ENCODE measurements at places on chromosomes 7 and 10.

- no peak for DNase-seq
These were observed 4.4 kb downstream of the BAG3 start for GRCh38 chr10:119655566-119656001.

DNA sequence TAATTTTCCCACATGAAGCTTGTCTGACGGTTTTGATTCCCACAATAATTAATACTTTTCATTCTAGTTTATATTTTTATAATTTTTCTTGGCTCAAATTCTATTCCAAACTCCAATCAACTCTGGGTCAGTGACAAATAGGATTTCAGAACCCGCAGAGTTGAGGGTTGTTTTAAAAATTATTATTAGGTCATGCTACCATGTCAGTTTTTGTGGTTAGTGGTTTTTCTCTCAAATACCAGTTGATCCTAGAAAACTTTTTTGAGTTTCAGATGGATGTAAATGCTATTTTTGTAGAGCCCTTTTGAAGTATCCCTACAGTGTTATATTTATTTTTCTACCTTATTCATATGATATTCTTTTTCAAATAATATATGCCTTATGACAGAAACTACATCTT is 237.4 kb downstream of the SEMA3D start:
- DNase-seq, result no peak

DNA sequence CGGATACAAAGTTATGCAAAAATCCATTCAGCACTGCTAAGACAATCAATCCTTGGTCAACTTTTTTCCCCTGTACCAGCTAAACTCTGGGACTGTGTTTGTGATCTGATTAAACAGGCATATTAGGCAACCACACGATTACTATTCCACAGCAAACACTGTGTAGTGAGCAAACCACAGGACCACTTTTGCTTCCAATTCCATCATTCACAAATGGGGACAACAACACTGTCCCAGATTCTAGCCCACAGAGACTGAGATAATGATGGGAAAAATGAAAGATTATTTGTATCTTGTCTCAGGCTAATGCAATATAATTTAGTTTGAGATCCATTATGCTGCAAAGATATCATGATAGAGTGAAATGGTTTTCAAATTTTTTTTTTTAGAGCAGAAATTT is 163.7 kb upstream of the AOAH start:
- DNase-seq, result no peak

- DNase-seq, result no peak
These were observed 98.4 kb downstream of the SFMBT2 start for GRCh38 chr10:7312488-7312857.

DNA sequence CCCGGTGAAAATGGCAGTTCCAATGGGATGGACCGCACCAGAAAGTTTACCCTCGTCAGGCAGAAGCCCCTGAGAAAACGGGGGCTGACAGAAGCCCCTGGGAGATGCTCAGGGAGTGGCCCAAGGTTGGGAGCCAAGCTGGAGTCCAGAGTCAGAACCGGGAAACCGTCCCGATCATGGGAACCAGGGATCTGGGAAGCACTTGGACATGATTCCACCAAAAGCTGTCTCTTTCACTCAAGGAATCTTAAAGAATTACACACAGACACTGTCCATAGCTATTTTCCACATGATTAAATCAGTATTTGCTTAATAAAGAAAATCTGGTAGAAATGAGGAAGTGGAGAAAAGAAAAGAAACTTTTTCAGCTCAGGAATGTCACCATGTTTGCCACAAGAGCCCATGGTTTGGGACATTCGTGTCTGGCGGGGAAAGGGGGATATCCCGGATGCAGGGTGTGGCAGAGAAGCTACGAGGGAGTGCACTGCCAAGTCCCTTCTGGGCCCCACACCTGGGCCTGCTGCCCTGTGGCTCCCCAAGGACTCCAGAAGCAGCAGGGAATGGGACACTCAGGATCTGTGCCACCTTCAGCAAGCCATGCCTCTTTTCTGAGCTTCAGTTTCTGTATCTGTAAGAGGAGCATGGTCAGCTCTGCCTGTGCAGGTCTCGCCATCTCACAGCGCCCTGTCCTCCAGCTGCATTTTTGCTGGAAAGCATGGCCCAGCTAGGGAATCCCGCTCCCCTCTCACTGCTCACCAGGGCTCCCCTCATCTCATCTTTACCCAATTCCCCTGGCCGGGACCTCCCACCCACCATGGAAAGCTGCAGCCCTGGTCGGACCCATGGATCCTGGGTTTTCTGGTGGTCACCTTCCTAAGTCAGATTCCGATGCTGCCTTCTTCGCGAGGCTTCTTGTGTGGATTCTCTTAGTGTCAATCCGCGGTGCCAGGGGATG is 225.1 kb upstream of the GRB10 start:
- DNase-seq, result no peak

GRCh38 chr10:30671026-30671616 is 41.6 kb upstream of the LYZL2 start:
- DNase-seq, result no peak

- no peak for DNase-seq
These were observed 120.3 kb upstream of the GLCCI1 start for GRCh38 chr7:7848246-7848645.

DNA sequence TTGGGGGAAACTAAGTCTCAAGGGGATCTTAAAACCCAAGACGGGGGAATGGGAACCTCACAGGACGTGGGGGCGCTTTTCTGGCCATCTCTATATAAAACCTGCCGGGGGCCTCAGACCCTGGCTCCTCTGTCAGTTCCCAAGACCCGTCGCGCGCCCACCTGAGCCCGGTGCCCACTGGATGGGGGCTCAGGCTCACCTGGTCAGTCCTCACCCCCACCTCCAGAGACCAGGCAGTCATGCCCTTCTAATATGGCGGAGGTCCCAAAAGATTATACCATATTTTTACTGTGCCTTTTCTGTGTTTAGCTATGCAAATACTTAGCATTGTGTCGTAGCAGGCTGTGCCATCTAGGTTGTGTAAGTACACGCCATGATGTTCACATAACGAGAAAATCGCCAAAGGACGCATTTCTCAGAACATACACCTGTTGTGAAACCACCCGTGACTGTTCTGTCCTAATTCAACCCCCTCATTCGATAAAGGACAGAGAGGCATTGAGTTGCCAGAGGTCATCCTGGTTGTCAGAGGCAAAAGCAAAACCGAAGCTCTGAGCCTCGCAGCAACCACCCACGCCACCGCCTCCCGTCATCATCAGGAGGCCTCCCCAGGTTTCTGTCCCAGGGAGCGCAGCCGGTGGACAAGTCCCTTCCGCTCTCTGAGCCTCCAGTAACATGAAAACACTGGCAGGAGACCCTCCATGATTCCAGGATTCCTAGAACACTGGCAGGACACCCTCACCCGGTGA is 28.9 kb downstream of the OAT start:
- no peak for DNase-seq

- DNase-seq, result no peak
These were observed 19.6 kb downstream of the RAB19 start for GRCh38 chr7:140423501-140423900.

DNA sequence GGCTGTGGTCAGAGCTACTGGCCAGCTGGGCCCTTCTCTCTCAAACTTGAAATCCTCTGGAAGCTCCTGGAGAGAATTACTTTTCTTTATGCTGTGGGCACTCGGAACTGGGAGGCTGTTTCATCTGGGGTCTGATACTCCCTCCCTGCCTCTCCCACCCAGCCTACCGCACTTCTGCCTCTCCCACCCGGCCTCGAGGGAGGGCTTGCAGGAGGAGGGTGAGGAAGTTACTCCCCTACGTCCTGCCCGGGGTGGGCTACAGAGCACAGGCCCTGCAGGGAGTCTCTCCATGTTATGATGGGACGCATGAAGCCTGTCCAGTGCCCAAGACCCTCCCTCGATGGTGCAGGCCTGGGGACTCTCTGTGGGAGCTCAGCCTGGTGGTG is 584.6 kb upstream of the MKI67 start:
- no peak for DNase-seq

GRCh38 chr7:43077732-43078391 is 34.6 kb upstream of the HECW1 start:
- DNase-seq, result no peak

- DNase-seq, result no peak
These were observed 376.4 kb downstream of the TCERG1L start for GRCh38 chr10:130935128-130935439.

GRCh38 chr10:608331-609261 is 80.9 kb downstream of the DIP2C start:
- DNase-seq, result no peak

DNA sequence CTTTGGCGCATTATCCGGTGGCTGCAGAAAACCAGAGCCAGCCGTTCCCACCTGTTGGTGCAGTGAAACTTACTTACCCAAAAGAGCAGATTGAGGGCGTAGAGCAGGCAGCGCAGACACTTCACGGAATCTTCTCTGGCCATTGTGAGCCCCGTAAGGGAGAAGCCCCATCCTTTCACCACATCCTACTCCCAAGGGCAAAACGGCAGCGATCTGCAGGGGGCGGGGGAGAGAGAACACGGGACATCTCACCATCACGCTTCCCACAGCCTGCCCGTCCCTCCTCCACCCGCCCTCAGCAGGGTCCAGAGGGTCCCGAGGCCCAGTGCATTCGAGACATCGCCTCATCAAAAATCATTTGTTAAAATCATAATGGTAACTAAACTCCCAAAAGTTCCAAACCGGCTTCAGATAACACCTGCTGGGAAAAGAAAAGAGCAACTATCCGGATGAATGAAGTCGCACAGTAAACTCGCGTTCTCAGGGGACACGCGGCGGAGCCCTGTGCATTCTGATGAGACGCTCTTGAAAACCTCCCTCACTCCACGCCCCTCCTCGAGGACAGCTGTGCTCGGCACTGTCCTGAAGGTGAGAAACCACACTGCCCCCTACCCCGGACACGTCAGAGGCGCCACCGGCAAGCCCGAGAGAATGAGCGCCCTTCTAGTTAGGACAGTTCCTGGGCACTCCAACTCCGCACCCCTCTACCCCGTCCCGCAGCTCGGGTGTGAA is 1.2 kb downstream of the TSPAN12 start:
- no peak for DNase-seq

DNA sequence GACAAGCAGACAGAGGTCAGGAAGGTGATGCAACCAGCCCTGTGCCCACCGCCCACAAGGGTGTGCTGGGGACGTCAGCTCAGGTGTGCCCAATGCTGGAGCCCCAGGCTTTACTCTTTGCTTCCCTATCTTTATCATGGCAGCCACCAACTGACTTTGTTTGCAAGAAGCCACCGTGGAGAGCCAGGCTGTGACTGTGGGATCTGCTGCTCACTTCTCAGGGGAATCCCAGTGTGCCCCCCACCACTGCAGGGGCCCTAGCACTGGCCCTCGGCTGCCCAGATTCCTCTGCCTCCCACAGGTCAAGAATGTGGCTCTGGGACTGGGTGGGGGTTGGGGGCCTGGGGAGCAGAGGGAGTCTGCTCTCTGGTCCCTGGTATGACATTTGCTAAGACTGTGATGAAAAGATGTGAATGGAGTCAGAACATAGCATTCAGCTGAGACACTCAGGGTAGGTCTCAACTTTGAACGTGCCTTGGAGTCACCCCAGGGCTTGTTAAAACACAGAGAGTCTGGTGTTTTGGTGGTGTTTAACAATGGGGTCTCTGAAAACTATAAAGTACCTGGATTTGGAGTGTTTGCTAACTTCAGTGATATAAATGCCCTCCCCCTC is 47.3 kb downstream of the ARHGAP22 start:
- no peak for DNase-seq

- no peak for DNase-seq
These were observed 6.1 kb upstream of the KEL start for GRCh38 chr7:142968229-142968628.

- DNase-seq, result no peak
These were observed 63.2 kb upstream of the DLX6 start for GRCh38 chr7:96942112-96942511.

DNA sequence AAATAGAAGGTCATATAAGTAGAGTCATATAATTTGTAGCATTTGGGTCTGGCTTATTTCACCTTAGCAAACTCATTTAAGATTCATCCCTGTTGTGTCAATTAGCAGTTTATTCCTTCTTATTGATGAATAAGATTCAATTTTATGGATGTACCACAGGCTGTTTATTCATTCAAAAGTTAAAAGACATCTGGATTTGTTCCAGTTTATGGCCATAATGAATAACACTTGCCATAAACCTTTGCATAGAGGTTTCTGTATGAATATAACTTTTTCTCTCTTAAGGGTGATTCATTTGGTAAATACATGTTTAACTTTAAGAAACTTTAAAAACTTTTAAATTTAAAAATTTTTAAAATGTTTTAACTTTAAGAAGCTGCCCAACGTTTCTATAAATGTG is 66.4 kb downstream of the CPED1 start:
- no peak for DNase-seq

DNA sequence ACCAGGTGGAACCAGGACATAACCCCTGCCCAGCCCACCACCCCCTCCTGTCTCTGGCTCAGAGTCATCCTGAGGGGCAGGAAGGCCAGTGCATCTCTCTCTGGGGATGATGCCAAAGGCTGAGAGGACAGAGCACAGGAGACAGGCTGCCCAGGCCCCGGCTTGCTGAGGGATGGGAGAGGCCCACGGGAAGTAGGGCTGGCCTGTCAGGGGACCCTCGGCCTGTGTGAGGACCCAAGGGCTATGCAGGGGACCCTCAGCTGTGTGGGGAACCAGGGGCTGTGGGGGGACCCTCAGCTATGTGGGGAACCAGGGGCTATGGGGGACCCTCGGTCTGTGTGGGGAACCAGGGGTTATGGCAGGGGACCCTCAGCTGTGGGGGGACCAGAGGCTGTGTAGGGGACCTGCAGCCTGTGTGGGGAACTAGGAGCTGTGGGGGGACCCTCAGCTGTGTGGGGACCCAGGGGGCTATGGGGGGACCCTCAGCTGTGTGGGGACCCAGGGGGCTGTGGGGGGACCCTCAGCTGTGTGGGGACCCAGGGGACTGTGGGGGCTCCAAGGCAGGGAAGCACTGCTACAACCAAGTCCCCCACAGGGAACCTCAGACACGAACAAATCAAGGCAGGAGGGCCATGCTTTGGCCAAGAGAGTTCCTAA is 27.7 kb downstream of the EBF3 start:
- DNase-seq, result no peak

DNA sequence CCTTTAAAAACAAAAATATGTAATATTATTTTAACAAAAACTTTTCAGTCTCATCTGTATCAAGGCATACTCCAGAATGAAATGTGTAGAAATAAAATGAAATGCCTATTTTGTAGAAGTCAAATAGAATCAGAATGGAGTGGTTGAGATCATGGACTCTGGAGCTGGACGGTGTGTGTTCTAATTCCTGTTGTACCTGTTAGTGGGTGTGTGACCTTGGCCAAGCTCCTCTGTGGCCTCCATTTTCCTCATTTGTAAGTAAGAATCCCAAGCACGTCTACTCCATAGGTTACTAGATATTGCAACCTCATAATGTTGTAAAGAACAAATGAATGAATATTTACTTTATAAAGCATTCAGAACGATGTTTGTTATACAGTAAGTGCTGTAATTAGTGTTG is 74.9 kb downstream of the HDAC9 start:
- DNase-seq, result no peak

DNA sequence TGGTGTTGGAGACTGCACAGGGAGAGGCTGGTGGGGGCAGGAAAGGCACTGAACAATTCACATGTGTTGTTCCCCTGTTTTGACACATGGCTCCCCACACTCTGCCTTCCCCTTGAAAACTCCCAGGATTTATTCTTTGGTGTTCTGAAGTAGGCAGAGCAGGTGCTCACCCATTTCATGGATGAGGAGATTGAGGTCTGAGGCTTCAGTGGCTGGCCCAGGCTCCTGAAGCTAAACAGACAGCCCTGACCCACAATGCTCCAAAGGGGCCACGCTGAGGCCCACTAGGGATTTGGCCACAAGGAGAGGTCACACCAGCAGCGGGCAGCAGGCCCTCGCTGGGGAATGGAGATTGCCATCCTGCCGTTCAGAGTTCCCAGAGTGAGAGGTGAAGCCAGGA is 157.6 kb downstream of the SH3PXD2A start:
- DNase-seq, result no peak

All from stimulated activated CD8-positive, alpha-beta memory T cell treated with anti-CD3 and anti-CD28 coated beads, Interleukin-7, amount 100 ng/mL, for 24 hours (primary cell).